ENCODE measurements at places on chromosomes 12 and 14. TPM values are rescaled to one million over a fixed set of nuclear protein-coding genes. Genes with fewer than 3 reads are reported as not detected.

Gene GALNT8
- total RNA-seq: 1.3 TPM

- no peaks in the 10 kb centered on the region for H3K27me3 ChIP-seq
- H3K4me1 ChIP-seq: no peaks in the 10 kb centered on the region
- H3K4me3 ChIP-seq: no peak overlapping the region
- H3K36me3 ChIP-seq: no peaks in the 10 kb centered on the region
- H3K27ac ChIP-seq: no peak overlapping the region
Observed at GRCh38 chr12:106058256-106059182, 80.2 kb downstream of the NUAK1 start.

DNA sequence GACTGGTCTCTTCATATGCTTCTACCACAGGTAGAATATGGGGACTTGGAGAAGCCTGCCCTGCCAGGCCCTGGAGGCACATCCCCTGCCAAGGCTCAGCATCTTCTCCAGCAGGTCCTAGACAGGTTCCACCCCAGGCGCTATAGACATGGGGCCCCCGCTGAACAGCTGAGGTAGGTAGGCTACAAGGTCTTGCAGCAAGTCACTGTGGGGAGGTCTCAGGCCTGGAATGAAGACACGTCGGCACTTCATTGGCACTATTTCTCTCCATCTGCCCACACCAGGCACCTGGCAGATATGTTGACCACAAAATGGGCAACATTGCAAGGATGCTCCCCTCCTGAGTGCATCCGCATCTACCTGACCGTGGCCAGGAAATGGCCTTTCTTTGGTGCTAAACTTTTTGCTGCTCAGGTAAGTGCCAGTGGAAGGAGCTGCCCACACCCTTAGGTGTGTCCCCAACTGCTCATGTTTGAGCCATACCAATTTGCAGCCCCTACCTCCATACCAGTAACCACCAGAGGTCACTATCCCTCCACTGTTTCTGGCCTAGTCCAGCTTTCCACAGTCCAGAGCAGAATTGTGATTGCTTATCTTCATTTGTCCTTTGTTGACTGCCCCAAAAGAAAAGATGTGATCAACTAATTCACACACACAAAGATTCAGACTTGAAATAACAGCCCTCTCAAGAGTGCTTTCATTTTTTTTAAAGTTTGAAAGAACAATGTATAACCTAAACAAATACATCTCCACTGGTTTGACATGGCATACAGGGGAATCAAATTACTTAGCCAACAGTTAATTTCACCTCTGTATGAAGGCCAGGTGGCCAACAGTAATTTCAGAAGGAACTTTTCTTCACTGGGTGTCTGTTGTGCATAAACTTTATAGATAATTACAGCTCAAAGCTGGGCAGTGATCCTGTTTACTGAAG, 16.1 kb downstream of the PIGH start:
- H3K4me3 ChIP-seq: no peak overlapping the region
- peak; percentile 32 for DNase-seq
- H3K27ac ChIP-seq: no peak overlapping the region

DNA sequence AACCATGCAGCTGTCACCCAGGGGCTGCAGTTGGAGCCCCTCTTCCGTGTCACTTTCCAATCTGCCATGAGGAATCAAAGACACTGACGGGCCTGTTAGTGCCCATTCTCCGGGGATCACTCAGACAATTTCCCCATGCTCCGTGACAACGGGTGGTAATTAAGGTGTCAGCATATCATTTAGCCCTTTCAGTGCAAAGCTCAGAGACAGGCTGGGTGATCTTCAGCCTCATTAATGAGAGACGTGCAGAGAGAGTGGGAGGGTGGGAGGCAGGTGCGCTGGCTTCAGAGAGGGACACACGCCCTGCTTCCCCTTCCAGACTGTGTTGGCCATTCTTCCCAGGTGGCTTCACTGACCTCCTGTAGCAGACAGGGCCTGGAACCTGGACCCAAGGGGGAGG, 58.7 kb downstream of the MVK start:
- no peak overlapping the region for H3K4me3 ChIP-seq
- no peaks in the 10 kb centered on the region for H3K36me3 ChIP-seq

GRCh38 chr12:52871291-52872039, 22.7 kb upstream of the KRT78 start:
- DNase-seq: no peak
- H3K4me1 ChIP-seq: peaks cover 26% of the 10 kb centered on the region
- no peaks in the 10 kb centered on the region for H3K36me3 ChIP-seq
- H3K27me3 ChIP-seq: peaks cover 3% of the 10 kb centered on the region

DNA sequence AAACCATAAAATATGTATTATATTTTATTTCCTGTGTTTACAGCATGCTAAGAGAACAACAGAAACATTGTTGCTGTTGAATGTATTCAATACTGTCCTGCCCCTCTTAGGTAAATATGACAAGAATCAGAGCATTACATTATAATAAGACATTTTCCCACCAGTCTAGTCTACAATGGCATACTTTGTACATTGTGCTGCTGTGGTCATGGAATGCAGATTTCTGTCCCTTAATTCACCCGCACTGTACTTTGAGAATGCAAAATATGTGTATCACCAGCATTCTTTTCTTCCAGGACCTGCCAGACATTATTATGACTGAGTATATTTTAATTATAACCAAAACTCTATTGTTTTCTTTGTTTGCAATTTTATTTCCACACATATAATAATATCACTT, 16.5 kb upstream of the OR10AD1 start:
- no peak overlapping the region for H3K27ac ChIP-seq
- no peaks in the 10 kb centered on the region for H3K36me3 ChIP-seq
- H3K4me1 ChIP-seq: no peaks in the 10 kb centered on the region
- DNase-seq: no peak

Data from activated CD4-positive, alpha-beta memory T cell treated with anti-CD3 and anti-CD28 coated beads for 36 hours (primary cell).